ENCODE measurements at places on chromosomes 3 and 15.
A peak's percentile ranks its signal among the peaks of the same experiment; 100 is the strongest.

- H3K36me3 ChIP-seq: peaks cover 3% of the 10 kb centered on the region
- no peak overlapping the region for H3K27ac ChIP-seq
- H3K4me3 ChIP-seq: no peak overlapping the region
- H3K4me1 ChIP-seq: no peaks in the 10 kb centered on the region
- no peak for DNase-seq
Observed at GRCh38 chr15:48754011-48754410, 56.9 kb downstream of the CEP152 start.

- no peaks in the 10 kb centered on the region for H3K36me3 ChIP-seq
- no peak overlapping the region for H3K4me3 ChIP-seq
- H3K4me1 ChIP-seq: peaks cover 5% of the 10 kb centered on the region
- DNase-seq: no peak
Observed at GRCh38 chr15:85333132-85333831, 47.1 kb upstream of the AKAP13 start.

DNA sequence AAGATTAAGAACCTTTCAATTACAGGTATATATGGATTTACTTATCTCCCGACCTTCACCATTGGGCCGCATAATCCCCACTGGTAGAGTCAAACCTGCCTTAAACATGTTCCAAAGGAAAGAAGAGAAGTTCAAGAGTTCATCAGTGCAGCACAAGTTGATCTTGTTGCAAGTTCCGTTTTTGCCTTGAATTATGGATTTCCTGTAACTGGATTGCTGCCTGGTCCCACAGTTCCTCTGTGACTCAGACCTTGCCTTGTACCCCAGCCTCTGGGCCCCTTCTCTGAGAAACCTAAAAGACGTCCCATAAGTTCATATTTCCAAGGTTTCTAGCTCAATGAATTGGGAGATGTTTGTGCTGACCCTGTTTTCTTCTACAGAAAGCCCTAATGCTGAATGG lies 112.5 kb upstream of the THBS1 start:
- no peak overlapping the region for H3K27ac ChIP-seq
- H3K4me3 ChIP-seq: no peak overlapping the region
- H3K27me3 ChIP-seq: no peaks in the 10 kb centered on the region
- DNase-seq: no peak

- H3K4me3 ChIP-seq: no peak overlapping the region
- H3K27me3 ChIP-seq: no peaks in the 10 kb centered on the region
- H3K36me3 ChIP-seq: no peaks in the 10 kb centered on the region
- H3K4me1 ChIP-seq: no peaks in the 10 kb centered on the region
Observed at GRCh38 chr3:27500986-27501385, 16.8 kb upstream of the SLC4A7 start.

DNA sequence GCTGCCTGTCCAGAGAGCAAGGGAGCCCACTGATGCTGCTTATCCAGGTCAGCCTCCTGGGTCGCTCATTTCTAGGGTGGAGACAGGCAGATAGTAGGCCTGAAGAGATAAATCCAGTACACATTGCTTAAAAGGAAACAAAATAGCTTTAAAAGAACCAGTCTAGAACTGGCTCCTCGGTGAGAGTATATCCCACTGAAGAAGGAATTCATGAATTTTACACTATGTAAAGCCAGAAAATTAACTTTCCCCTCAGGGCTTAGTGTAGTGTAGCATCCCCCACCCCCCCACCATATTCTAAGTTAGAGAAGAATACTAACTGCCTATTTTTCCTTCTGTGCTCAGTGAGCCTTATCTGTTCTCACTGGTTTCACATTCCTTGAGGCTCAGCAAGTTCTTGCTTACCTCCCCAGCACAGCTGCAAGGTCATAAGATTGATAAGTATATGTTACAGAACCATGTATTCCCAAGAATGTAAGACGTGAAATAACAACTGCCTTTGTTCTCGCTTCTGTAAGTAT lies 30.5 kb upstream of the NOX5 start:
- no peak for DNase-seq
- no peak overlapping the region for H3K4me3 ChIP-seq
- no peaks in the 10 kb centered on the region for H3K36me3 ChIP-seq
- H3K4me1 ChIP-seq: no peaks in the 10 kb centered on the region

GRCh38 chr3:183576487-183577107 lies 21.1 kb upstream of the KLHL6 start:
- no peaks in the 10 kb centered on the region for H3K27me3 ChIP-seq
- no peak overlapping the region for H3K4me3 ChIP-seq
- no peaks in the 10 kb centered on the region for H3K4me1 ChIP-seq
- H3K27ac ChIP-seq: no peak overlapping the region
- DNase-seq: no peak
- no peaks in the 10 kb centered on the region for H3K36me3 ChIP-seq

DNA sequence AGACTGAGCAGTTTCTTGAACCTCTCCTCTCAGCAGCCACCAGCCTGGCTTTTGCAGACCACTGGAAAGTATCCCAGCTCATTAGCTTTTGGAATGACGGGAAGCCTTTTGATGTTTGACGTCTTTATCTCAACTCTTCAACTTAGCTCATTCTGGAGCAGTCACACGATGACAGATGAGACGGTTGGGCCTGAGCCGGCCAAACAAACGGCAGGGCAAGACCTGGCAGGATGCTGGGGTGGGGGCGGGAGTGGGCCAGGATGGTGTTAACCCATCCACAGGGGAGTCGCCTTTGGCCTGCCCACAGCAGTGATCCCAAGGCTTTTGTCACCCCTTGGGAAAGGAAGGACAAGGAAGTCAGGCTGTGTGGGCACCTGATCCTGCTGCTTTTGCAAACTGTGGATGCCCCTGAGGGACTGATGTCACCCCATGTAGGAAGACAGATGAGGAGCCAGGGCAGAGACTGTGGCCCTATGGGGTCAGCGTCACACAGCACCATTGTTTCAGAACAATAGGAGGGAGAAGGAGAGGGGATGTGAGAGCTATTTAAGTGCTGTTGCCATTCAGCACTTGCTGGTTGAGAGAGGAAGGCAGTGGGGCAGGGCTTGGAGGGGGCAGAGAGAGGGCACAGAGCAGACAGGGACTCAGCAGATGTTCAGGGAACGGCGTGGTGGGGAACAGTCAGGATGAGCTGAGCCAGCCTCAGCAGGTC lies 121.9 kb upstream of the CTDSPL start:
- H3K4me1 ChIP-seq: peaks cover 8% of the 10 kb centered on the region
- no peak overlapping the region for H3K27ac ChIP-seq
- no peaks in the 10 kb centered on the region for H3K36me3 ChIP-seq
- no peak overlapping the region for H3K4me3 ChIP-seq

DNA sequence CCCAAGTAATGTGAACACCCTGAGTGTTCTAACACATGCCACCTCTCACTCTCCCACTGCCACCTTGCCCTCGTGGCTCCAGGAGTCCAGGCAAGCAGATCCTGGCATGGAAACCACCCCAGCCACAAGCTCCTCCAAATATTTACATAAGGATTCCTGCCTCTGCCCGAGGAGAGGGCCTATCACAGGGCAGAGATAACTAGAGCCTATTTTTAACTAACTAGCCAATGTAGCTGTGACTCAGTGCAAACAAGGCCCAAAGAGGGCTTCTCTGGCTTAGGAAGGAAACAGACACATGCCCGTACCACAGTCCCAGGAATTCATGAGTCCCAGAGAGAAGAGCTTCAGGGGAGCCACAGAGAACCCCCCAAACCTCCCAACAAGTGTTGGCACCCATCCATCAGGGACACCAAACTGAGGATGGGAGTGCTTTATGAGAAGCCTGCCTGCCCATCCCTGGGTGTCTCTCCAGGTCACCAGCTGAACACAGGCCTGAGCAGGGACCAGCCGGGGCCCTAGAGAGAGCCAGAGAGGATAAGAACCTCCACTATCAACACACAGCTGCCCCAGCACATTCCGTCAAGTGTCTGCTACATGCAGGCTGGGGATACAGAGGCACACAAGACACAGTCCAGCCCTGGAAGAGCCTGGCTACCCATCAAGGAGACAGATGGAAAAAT lies 9.2 kb downstream of the FYCO1 start:
- H3K4me1 ChIP-seq: peaks cover 6% of the 10 kb centered on the region
- no peak overlapping the region for H3K4me3 ChIP-seq
- no peak overlapping the region for H3K27ac ChIP-seq

DNA sequence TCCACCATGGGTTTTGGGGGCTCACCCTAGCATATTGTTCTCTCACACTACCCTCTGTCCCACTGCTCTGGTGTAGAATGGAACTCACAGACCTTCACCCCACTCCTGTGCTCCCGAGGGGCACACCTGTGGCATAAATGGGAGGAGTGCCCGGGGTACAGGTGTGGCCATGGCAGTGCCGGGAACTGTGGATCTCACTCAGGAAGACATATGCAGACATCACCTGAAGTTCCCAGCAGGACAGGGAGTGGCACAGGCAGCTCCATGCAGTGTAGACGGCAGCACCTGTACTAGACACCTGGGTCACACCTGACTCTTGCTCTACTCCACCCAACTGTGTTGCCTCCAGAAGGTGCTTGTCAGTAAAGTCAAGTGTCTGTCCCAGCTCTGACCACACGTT lies 57.6 kb upstream of the MRPS22 start:
- H3K4me1 ChIP-seq: no peaks in the 10 kb centered on the region
- H3K27ac ChIP-seq: no peak overlapping the region
- no peaks in the 10 kb centered on the region for H3K36me3 ChIP-seq
- no peak overlapping the region for H3K4me3 ChIP-seq

DNA sequence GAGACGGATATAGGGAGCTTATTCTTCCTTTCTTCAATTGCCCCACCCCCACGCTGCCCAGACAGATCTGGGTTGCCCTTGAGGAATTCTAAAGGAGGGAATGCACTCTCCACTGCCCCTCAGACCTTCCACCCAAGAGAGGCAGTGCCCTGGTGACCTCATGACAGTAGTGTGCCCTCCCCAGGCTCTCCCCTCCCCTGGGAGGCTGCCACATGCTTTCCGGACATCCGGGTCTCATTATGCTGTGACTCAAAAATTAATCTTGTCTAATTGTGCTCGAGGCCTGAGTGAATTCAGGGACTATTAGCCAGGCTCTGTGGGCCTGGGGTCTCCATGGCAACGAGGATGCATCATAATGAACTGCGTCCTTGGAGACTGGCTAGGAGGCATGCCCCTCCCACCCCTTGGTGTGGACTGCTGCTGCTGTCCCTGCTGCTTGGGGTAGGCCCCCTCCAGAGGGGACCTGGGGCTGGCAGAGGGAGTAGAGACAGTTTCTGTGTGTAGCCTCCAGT lies 20.8 kb downstream of the CORO2B start:
- H3K36me3 ChIP-seq: no peaks in the 10 kb centered on the region
- no peaks in the 10 kb centered on the region for H3K27me3 ChIP-seq

GRCh38 chr15:58374147-58374546 lies 57.6 kb upstream of the LIPC start:
- H3K27me3 ChIP-seq: no peaks in the 10 kb centered on the region
- DNase-seq: no peak
- H3K4me3 ChIP-seq: no peak overlapping the region
- H3K4me1 ChIP-seq: no peaks in the 10 kb centered on the region
- H3K36me3 ChIP-seq: no peaks in the 10 kb centered on the region

- H3K27ac ChIP-seq: no peak overlapping the region
- no peak for DNase-seq
- no peaks in the 10 kb centered on the region for H3K36me3 ChIP-seq
Observed at GRCh38 chr3:157427901-157428300, 8.7 kb upstream of the PTX3 start.

- no peaks in the 10 kb centered on the region for H3K36me3 ChIP-seq
- DNase-seq: no peak
- H3K4me3 ChIP-seq: no peak overlapping the region
Observed at GRCh38 chr3:54665016-54665600, 262.8 kb downstream of the LRTM1 start.

DNA sequence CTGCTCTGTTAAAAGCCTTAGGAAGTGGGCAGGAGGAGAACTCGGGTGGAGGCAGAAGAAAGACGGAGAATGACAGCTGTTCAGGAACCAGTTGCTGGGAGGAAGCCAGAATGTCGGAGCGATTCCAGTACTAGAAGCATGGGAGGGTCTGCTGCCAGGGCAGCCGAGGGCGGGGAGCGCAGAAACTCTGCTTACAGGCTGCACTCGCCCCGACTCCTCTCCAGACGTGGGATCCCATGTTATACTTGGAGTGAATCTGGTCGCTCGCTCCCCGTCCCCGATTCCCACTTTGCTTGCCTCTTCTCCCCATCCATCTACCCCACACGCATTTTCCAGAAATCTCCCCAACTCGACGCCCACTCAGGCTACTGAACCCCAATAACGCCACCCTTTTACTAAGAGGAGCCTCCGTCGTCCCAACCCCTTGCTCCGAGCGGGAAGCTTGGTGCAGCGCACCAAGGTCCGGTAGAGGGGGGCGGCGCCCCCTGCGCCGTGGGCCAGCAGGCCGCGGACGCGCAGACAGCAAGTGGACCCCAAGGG lies 665 bp downstream of the GATM start:
- H3K36me3 ChIP-seq: no peaks in the 10 kb centered on the region
- H3K4me3 ChIP-seq: peak overlapping the region; percentile 87
- H3K27me3 ChIP-seq: peaks cover 10% of the 10 kb centered on the region
- no peak overlapping the region for H3K27ac ChIP-seq
- DNase-seq: peak; percentile 2
- peaks cover 4% of the 10 kb centered on the region for H3K4me1 ChIP-seq

- peaks cover 4% of the 10 kb centered on the region for H3K4me1 ChIP-seq
- peaks cover 38% of the 10 kb centered on the region for H3K27me3 ChIP-seq
- peak overlapping the region; percentile 29 for H3K4me3 ChIP-seq
- H3K27ac ChIP-seq: no peak overlapping the region
- DNase-seq: peak; percentile 73
Observed at GRCh38 chr3:57169872-57170623, 4.9 kb upstream of the IL17RD start.

DNA sequence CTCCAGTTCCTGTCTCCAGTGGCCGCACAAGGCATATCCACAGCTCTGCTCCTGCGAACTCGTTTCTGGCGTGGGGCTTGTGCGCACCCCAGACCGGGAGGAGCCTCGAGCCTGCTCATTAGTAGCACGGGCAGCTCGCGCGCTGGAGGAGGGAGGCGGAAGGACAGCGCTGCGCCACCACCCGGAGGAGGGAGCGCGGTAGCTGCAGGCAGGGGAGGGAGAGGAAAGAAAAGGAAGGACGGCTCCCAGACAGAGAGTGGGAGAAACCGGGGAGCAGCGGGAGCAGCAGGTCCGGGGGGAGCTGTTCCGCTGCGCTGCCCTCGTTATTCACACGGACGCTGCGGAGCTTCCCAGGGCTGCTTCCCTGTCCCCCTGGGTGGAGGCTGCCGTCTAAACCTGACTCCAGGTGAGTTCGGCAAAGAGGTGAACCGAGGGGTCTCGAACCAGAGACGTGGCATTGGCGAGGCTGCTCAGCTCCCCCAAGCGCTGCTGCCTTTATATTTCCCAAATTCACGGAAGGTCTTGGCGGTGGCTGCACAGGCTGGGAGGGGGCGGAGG lies 121.3 kb upstream of the ZNF717 start:
- peak; percentile 48 for DNase-seq
- H3K27ac ChIP-seq: no peak overlapping the region
- no peaks in the 10 kb centered on the region for H3K36me3 ChIP-seq

DNA sequence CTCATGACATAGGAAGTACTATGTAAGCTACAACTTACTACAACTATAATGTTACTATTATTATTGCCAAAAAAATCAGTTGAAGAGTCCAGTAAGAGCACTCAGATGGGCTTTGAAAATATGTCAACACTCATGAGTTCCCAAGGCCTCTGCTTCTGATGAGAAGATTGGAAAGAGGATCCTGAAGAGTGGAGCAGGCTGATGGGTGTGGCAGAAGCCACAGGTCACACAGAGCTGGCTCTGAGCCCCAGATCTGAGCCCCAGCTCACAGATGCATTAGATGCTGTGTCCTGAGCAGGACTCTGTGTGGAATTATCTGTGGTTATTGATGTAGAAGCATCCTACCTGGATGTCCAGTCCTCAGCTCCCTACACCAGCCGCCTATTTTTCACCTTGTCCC lies 65.6 kb downstream of the SPSB4 start:
- no peaks in the 10 kb centered on the region for H3K27me3 ChIP-seq
- no peaks in the 10 kb centered on the region for H3K4me1 ChIP-seq
- H3K4me3 ChIP-seq: no peak overlapping the region
- DNase-seq: no peak
